ENCODE measurements at places on chromosomes 12 and 14.

DNA sequence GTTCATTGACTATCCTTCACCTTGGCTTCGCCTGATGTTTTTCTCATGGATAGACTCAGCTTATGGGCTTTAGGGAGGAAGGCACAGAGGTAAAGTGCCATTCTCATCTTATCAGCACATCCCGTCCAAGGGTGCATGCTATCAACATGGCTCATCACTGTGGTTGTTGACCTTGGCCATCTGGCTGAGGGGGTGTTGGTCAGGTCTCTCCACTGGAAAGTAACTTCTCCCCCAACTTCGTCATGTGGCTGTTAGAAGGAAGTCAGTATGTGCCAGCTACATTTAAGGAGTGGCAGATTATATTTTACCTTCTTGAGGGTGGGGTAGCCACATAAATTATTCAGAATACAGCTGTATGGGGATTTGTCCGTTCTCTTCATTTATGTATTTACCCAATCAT is 68.9 kb downstream of the EML1 start:
- DNase-seq = no peak

DNA sequence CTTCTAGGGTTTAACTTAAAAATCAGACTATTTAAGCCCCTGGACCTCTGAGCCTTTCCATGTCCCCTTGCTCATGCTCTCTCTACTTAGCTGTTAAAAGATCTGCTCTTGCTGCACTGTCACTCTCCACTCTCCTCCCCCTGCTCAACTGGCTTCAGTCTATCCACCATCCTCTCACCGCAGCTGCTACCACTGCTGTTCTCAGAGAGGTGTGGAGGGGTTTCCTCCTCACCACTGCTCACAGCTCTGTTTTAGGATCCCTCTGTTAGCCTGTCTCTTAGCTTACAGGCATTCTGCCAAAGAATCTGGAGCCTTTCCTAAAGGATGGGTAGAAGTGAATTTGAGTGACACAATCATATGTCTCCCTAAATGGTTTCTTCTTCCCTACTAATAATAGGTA is 43.7 kb upstream of the ATP2B1 start:
- no peak for DNase-seq

DNA sequence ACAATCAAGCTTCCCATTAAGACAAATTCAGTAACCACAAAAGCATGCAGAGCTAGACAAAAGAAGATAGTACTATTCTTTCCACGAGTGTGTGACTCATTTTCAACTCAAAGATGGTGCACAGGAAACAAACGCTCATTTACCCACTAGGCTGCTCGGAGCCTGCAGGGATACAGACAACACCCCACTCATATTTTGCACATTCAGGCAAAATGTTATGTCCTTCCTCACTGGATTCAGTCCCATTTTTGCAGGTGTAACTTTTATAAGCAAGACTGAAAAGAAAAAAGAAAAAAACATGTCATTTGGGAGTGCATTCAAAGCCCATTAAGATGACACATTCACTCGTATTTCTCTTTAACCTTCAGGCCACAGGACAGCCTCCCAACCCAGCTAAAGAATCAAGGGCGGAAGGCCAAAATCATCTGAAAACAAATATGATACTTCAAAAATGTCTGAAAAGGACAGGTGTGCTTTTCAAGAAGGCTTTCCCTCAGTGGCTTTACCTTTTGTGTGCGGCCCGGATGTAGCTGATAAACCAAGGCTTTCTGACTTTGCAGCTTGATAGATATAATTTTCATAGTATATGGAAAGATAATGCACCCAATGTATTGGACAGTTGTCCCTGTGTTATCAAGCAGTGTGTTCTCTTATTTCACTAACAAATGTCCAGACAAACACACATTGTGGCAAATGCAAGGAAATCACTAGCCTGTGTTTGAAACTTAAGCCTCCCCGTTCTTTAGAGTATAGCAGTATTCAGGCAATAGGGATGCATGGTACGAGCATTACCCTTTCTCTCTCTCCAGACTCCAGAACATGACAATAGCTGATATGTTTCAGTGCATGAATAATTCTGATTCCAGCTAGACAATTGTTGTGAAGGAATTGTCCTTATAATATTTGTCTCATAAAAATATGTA is 147.8 kb upstream of the KRR1 start:
- no peak for DNase-seq

DNA sequence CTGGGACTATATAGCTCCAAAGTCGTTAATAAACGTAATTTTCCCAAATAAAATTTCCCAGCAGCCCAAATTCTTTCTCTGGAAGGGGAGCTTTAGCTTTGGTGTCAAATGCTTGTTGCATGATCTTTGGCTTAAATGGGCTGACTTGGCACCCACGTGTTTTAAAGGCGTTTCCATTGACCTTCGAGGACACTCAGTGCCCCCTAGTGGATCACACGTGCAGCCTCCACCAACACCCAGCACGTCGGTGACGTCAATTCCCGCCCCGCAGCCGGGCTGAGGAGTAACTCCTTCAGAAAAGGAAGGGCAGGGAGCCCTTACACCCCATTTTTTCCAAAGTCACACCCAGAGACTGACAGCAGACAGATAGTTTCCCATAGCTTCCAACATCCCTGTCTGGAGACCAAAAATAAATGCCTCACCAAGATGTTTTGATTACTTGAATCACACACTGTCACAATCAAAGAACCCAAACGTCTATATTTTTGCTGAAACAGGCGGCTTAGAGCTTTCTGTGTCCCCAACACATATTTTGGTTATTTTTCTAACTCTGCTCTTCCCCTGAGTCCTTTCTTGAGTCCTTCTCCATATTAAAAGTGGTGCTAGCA is 707.9 kb downstream of the AACS start:
- no peak for DNase-seq

- DNase-seq = no peak
These were observed 22.7 kb upstream of the ABCD4 start for GRCh38 chr14:74325446-74325845.

DNA sequence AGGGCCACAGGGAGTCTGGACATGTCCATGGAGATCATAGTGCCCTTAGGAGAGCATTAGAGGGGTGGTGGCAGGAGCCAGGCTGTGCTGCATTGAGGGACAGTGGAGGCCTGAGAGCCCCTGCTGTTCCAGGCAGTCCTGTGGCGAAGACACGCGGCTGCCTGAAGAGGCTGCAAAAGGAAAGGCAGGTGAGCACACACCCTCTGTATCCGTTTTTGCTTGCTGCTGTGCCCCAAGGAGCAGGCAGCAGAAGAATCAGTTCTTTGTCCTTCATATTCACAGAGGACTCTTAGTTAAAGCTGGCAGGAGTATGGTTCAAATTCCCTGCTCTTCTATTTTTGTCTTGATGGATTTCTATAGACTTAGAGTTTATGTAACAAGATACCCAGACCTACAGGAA is 4.5 kb downstream of the SLC35E3 start:
- no peak for DNase-seq

GRCh38 chr14:67733616-67734015 is 31.9 kb downstream of the RDH12 start:
- no peak for DNase-seq

GRCh38 chr14:73786636-73787485 is 64.8 kb upstream of the PTGR2 start:
- peak; percentile 58 for DNase-seq

GRCh38 chr12:113818283-113818682 is 147.8 kb downstream of the RBM19 start:
- no peak for DNase-seq

- DNase-seq = no peak
These were observed 59.4 kb upstream of the E2F7 start for GRCh38 chr12:77124767-77125166.

DNA sequence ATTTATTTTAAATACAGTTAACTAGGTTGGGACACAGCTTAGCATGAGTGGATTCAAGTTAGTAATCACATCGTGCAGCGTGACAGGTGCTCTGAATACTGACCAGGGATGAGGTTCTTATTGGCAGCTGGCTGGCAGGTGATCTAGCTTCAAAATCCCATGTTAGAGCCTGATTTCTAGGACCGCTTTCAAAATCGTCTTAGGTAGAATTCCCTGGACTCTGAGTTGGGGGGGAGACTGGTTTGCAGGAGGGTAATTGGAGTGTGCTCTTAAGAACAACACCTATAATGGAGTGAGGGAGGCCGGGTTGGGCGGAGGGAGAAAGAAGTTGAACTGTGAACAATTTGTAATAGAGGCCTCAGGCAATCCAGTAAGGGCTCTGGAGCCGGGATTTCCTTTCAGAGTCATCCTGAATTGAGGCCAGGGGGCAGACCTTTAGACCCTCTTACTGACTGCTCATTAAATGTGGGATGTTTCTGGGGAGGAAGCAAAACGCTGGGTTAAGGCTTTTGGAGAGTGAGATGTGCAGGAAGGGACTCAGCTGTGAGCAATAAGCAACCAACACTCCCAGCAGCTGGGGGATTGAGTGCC is 874 bp upstream of the YARS2 start:
- DNase-seq = no peak

DNA sequence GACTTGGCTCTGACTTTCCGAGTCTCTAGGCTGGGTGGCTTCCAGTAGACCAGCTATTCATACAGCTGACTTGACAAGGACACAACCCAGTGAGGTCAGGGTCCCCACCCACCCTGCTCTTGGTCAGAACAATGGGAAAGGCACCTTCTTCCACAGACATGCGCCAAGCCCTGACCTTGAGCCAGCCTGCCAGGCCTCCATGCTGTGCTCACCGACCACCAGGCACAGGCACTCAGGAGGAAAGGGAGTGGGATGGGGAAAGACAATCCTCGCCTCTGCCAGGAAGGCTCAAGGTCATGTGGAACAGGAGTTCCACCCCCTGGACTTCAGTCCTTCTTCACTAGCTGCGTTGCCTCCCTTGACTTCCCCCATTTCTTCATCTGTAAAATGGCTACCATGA is 31.4 kb downstream of the GALNT16 start:
- no peak for DNase-seq

- DNase-seq = no peak
These were observed 2.2 kb downstream of the P3H3 start for GRCh38 chr12:6830286-6830890.

- no peak for DNase-seq
These were observed 170.3 kb downstream of the KCNA5 start for GRCh38 chr12:5213990-5214389.

GRCh38 chr12:28313631-28314030 is 123.4 kb downstream of the CCDC91 start:
- DNase-seq = no peak

GRCh38 chr12:108235197-108235984 is 103.7 kb downstream of the CMKLR1 start:
- DNase-seq = no peak

DNA sequence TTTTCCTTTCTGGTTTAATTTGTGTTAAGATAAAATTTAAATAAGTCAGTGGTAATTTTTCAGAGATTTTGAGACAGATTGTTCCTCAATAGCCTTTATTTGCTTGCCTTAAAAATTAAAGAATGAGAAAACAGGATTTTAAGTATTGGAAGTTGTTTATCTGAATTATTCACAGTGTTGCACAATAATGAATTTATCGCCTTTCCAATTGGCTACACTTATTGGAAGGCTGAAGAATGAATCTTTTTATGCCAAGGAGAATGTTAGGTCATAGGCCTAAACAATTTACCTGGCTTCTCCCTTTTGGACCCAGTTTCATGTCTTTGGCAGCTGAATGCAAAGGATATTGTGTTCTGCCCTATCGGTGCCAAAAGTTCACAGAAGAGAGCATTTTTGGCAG is 250.2 kb downstream of the NPAS3 start:
- DNase-seq = no peak

GRCh38 chr14:49574038-49574437 is 12.1 kb downstream of the RPS29 start:
- DNase-seq = no peak

GRCh38 chr12:49706351-49707127 is 666 bp downstream of the FMNL3 start:
- DNase-seq = no peak

DNA sequence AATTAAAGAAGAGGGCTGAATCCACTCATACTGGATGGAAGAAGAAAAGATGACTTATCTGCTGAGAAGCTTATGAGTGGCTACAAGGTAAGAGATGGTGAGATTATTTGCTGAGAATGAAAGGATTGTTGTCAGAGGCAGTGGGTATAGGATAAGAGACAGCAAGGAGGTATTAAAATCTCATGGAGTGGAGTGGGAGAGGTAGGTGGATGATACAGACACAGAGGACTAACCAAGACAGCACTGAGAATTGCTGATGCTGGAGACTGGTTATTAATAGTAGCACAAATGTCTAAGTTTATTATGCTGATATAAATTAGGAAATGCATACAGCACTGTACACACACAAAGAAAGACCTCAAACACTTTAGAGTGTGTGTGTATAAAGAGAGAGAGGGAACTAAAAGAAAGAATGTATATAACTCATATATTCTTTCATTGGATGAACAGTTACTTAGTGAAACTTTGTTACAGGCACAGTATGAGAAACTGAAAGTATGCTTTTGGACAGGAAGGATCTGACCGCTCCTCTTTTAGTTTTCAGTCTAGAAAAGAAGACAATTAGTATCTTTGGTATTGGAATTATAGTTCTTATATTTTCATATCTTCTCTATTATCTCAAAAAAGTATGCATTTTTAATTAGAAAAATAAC is 543.1 kb downstream of the LRFN5 start:
- no peak for DNase-seq

DNA sequence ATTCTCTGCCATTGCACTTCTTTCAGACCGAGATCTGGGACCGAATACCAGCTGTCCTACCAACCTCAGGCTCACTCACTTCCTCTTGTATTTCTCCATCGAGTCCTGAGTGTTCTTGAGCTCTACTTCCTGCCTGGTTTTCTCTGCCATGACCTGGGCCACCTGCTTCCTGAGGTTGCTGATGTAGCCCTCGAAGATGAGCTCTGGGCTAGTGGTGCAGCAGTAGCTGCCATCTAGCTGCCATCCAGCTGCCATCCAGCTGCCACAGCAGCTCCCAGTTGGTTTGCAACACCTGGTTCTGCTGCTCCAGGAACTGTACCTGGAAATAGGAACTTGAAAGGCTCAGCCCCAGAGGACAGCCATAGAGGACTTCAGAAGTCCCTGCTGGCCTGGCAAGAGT is 15.0 kb upstream of the KRT73 start:
- no peak for DNase-seq

GRCh38 chr14:47846008-47846407 is 170.6 kb upstream of the MDGA2 start:
- no peak for DNase-seq

DNA sequence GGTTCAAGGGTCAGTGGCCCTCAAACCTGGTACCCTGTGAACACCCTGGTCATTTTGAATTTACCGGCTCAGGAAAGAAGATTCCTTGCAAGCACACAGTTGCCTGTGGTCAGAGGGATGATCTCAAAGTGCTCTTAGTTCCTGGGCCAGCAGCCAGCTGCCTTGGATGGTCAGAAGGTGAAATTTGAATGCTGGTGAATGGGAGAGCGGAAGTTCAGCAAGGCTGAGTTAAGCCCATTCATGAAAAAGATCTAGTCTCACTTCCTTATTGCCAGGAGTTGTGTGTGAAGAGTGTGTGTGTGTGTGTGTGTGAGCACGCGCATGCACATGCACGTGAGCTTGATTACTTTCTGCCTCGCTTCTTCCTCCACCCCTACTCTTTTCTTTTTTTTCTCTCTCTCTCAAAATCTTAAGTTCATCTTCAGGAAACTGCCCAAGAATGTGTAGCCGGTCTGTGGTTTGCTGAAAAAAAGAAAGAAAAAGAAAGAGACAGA is 155.5 kb upstream of the CCND2 start:
- DNase-seq = no peak

GRCh38 chr14:85602345-85602744 is 72.4 kb downstream of the FLRT2 start:
- DNase-seq = no peak
